ENCODE measurements at places on chromosomes 16 and 17.
A peak's percentile ranks its signal among the peaks of the same experiment; 100 is the strongest.

DNA sequence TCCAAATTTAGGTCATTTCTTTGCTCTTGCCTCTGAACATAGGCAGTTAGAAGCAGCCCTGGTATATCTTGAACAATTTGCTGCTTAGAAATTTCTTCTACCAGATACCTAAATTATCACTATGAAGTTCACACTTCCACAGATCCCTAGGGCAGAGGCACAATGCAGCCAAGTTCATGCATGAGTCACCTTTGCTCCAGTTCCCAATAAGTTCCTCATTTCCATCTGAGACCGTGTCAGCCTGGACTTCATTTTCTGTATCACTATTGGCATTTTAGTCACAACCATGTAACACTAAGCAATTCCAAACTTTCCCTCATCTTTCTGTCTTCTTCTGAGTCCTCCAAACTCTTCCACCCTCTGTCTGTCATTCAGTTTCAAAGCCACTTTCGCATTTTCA lies 45.0 kb downstream of the KCNJ16 start:
- DNase-seq, result no peak

DNA sequence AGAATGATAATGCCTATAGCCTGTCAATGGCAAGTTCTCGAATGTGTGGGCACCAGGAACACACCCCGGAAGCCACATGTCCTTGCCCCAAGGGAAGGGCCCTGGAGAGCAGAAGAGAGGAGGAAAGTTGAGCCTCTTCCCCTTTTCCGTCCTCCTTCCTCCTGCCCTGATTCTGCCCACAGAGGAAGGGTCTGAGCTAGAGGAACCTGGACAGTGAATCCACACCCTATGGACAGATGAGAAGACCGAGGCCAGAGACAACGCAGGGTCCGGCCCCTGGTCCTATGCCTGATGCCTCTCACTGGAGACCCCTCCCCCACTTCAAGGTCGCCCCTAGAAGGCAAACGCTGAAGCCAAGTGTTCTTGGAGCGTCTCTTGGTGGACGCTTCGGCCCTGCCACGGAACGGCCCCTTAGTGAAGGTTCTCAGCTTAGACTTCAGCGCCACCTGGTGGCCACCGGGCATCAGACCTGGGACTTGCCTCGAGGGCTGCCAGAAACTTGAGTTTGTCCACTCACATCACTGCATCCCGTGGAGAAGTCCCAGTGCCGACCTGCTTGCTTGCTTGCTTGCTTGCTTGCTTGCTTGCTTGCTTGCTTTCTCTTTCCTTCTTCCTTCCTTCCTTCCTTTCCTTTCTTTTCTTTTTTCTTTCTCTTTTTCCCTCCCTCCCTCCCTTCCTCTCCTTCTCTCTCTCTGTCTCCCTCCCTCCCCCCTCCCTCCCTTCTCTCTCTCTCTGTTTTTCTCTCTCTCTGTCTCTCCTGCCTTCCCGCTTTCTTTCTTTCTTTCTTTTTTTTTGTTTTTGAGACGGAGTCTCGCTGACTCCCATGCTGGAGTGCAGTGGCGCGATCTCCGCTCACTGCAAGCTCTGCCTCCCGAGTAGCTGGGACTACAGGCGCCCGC lies 20.6 kb upstream of the SPNS3 start:
- DNase-seq, result peak; percentile 90

DNA sequence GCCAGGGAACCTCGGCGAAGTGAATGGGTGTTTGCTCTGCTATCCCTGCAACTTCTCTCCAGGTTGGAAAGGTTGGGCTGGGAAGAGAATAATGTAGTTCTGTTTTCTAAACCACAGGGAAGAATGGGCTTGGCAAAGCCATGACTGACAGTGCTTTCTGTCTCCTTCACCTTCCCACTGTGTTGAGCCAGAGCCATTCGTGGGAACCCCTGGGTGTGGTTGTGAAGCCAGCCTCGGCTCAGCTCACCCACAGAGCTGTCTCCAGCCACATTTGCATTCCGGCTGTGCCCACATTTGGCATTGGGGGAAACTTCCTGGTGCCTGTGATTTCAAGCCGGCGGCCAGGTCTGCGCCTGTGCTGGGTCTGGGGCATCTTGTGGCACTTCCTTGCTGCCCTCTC lies 39.9 kb downstream of the BAIAP2 start:
- DNase-seq, result no peak

DNA sequence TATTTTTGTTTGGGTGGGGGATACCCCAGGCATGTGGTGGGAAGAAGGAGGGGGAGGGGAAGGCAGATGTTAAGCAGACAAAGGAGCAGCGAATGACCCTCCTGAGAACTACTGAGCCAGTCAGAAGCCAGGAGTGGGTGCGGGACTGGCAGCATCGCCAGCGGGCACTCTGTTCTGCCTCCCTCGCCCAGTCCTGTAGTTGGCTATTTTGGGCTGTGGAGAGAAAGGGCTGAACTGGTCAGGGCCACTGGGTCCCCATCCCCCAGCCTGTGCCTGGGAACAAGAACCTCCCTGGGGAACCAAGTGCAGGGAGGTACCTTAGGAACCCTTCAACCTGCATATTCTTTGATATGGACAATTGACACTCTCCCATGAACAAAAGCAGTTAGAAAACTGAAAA lies 6.4 kb downstream of the LRRC3C start:
- no peak for DNase-seq

GRCh38 chr16:88059701-88060386 lies 108.6 kb downstream of the BANP start:
- DNase-seq, result no peak

DNA sequence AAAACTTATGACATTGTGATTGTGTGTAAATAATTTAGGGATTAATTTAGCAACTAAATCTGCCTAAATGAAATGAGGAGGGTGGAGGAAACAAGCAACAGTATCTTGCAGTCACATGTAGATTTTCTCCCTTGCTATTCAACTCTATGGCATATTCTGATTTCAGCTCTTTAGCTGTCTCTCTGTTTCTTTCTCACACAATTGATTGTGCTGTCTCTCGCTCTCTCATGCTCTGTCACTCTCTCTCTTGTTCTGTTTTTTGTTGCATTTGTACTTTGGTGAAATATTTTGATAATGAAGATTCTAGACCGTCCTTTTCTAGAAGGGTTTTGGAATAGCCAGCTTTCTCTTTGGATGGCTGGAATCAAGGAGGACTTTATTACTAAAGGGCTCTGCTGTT lies 70.6 kb downstream of the BCAS3 start:
- no peak for DNase-seq

GRCh38 chr17:76384987-76385891 lies 830 bp downstream of the SPHK1 start:
- peak; percentile 59 for DNase-seq

- DNase-seq, result no peak
Measured at GRCh38 chr17:53273126-53273525, 549.6 kb upstream of the KIF2B start.

- no peak for DNase-seq
Measured at GRCh38 chr16:84605339-84605848, 12.5 kb downstream of the COTL1 start.

GRCh38 chr16:80120899-80121521 lies 419.8 kb upstream of the DYNLRB2 start:
- no peak for DNase-seq

- DNase-seq, result peak; percentile 70
Measured at GRCh38 chr17:3965118-3965800, 1.0 kb upstream of the ATP2A3 start.

DNA sequence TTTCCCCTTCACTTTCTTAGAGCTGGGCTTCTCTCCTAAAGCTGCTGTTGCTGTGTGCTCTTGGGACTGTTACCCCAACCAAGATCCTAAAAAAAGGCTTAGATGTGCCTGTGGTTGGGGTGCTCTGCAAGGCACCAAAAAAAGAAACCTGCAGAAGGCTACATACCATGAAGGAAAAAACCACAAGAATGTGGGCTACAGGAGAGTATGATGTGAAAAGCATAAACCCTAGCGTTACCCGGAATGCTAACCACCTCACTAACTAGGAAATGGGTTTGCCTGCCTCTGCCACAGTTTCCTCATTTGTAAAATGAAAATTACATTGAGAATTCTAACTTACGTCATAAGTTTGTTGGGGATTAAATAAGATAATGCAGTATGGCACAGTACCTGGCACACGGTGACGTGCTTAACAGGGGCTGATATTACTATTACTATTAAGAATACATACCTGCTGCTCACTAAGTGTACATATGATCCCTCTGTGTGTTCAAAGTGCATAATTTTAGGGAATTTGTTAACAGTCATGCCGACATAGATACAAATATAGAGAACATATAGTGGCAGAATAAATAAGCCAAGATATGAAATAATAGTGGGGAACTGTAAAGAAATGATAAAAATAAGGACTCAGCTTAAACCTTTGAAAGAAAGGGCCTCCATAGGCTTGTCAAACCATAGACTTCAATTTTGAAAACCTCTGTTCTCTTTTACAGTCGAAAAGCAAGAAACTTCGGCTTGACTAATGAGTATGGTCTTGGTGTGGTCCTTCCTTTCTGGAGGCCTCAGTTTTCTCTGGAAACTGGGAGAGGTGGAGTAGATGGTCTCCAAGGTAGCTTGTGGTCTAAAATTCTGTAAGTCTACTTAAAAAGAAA lies 177.8 kb upstream of the TBX2 start:
- DNase-seq, result no peak

DNA sequence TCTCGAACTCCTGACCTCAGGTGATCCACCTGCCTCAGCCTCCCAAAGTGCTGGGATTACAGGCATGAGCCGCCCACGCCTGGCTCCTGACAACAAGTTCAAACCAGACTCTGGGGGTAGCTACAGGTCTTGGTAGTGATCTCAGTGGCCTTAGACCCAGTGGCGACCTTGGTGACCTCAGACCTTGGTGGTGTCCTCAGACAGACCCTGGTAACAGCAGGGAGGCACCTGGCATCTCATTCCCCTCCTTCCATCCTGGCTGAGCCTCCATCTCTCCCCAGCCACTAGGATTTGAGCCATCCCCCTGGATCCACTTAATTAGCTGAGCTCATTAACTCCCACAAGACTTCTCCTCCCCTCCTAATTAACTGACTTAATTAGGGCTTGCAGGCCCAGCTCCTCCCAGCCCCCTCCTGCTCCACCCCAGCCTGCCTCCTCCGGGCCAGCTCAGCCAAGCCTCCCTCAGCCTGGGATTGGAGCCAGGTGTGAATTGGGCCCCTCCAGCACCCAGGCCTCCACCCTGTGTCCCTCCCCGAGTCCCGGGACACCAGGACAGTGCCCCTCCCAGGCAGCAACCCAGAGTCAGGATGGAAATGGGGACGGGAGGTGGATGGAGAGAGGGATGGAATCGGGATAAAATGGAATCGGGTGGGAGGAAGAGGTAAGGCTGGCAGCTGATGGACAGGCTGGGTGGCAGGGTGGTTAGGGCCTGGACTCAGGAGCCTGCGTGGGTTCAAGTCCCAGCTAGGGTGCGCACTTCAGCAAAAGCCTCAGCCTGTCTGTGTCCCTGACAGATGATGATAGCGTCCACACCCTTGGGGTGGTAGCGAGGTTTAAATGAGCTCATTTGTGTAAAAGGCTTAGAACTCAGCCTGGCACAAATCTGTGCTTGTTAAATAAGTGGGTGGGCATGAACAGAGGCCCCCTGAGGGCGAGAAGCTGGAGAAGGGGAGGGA lies 11.2 kb upstream of the SBK1 start:
- no peak for DNase-seq

- DNase-seq, result no peak
Measured at GRCh38 chr16:87329436-87330256, 12.5 kb upstream of the C16orf95 start.

GRCh38 chr16:17471719-17472461 lies 1.1 kb upstream of the XYLT1 start:
- DNase-seq, result no peak

GRCh38 chr17:47643116-47643515 lies 6.6 kb upstream of the KPNB1 start:
- no peak for DNase-seq

- DNase-seq, result peak; percentile 14
Measured at GRCh38 chr17:77322514-77323412, 182.0 kb downstream of the SEC14L1 start.

- DNase-seq, result no peak
Measured at GRCh38 chr17:64406321-64407200, 15.9 kb upstream of the PECAM1 start.

GRCh38 chr17:74465378-74466110 lies 890 bp upstream of the CD300A start:
- no peak for DNase-seq

DNA sequence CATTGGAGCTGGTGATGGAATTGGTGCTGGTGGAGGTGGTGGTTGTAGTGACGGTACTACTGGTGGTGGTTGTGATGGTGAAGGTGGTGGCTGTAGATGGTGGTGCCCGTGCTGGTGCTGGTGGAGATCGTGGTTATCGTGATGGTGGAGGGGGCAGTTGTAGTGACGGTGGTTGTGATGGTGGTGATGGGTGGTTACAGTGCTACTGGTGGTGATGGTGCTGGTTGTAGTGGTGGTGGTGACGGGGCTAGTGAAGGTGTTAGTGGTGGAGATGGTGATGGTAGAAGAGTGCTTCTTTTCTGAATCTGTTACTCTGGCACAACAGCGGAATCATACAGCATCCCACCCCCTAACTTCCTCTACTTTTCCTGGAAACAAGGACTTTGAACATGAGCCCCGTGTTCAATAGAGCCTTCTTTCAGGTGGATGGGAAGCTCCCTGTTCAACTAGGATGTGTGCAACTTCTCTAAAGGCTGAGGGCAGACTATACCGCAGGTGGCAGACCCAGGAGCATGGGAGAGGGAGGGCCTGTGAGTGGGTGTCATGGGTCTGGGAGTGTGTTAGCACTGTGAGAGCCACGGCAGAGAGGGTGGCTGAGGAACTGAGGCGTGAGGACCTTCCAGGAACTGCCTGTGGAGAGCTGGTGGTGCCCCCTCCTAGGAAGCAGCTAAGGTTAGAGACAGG lies 8.2 kb downstream of the TBX21 start:
- DNase-seq, result no peak

DNA sequence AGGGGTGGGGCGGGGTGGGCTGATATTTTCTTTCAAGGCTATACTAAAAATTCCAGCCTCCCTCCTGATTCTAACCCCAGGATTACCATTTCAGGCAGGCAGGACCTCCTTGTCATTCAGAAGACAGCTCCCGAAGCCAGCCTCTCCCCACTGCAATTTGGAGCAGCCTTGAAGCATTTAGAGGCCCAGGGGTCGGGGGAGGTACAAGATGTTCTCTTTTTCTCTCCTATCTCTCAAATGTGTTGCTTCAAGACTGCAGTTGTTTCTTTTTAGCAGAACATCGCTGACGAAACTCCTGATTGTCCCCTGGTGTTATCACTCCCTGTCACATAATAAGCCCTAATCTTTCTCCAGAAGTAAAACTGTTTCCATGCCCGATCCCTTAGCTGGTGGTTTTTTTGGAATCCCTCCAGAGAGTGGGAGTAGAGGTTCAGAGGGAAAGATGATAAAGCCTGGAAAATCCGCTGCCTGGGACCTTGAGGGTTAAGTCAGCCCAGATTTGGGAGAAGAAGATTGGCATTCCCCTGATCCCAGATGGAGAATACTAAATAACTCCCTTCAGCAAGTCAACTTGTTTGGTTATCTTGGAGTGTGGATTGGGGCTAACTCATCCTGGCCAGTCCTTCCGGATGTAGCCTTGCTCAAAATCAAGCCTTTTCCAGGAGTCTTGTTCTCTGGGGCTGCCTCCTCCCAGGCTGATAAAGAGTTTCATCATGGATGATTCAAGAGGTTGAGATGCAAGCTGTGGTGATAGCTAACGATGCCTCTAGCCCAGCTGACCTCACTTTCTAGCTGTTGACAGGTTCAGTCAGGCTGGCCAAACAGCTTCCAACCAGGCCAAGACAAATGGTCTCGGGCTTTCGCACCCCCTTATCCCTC lies 71.3 kb downstream of the SOX9 start:
- DNase-seq, result no peak

All from activated T-cell treated with anti-CD3 and anti-CD28 coated beads, Interleukin-2, amount 50 U/mL, for 1 hour (primary cell).